Lower lobe of right lung (tissue), 2 donors: ENCODE measurements at places on chromosomes 6 and 20. TPM values are rescaled to one million over a fixed set of nuclear protein-coding genes. Genes with fewer than 3 reads are reported as not detected.
A peak's percentile ranks its signal among the peaks of the same experiment; 100 is the strongest.

The FYN gene
- 99.2 TPM for total RNA-seq

The ID4 gene
- 27.8 TPM for total RNA-seq

The SAMD10 gene
- 3.6 TPM for total RNA-seq

The NR2E1 gene
- total RNA-seq, result not detected

The RBM24 gene
- 1.2 TPM for total RNA-seq

The EPHA7 gene
- total RNA-seq, result 0.86 TPM

The POU3F2 gene
- not detected for total RNA-seq

The SLC17A1 gene
- total RNA-seq, result not detected

The SYCP2L gene
- 1.0 TPM for total RNA-seq

The HLA-DPA1 gene
- 600 TPM for total RNA-seq

The DNAJC5 gene
- total RNA-seq, result 54.5 TPM

DNA sequence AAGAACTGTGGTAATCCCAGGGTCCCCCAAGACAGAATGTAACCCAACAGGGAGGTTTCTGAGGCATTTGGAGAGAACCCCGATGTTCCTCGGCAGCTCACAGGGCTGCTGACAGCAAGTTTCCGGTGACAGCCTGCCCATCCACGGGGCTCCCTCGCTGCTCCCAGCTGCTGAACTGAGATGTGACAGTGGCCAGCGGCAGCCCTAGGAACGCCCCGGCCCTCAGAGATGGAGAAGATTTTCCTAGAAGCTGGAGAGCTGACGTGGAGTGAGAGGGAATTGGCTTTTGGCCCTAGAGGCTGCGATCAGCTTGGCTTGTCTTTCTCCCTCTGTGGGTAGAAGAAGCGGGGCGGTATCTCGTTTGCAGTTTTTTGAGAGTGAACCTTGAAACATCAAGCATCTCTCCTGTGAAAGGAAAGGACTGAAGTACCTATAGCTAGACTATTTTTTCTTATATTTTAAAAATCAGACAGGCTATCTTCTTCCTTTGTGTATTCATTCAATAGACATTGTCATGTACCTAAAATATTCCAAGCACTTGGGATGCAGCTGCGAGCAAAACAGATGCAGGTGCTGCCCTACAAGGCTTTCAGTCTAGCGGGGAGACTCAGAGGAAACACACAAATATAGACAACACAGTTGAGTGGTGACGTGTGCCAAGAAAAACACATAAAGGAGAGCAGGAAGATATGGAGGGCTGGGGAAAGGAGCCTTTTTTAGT lies 28.4 kb upstream of the NFATC2 start:
- peaks cover 18% of the 10 kb centered on the region for H3K27me3 ChIP-seq
- no peaks in the 10 kb centered on the region for H3K36me3 ChIP-seq
- no peak overlapping the region for H3K4me3 ChIP-seq
- H3K27ac ChIP-seq, result no peak overlapping the region
- no peaks in the 10 kb centered on the region for H3K4me1 ChIP-seq
- DNase-seq, result no peak

GRCh38 chr6:167758309-167759023 lies 68.2 kb upstream of the AFDN start:
- peaks cover 20% of the 10 kb centered on the region for H3K4me1 ChIP-seq
- DNase-seq, result no peak
- H3K36me3 ChIP-seq, result no peaks in the 10 kb centered on the region
- no peak overlapping the region for H3K4me3 ChIP-seq
- H3K27me3 ChIP-seq, result no peaks in the 10 kb centered on the region

GRCh38 chr6:26175033-26175427 lies 87.8 kb downstream of the HFE start:
- H3K27ac ChIP-seq, result no peak overlapping the region
- H3K27me3 ChIP-seq, result no peaks in the 10 kb centered on the region
- H3K4me1 ChIP-seq, result peaks cover 20% of the 10 kb centered on the region

GRCh38 chr6:132052096-132052495 lies 100.9 kb upstream of the CCN2 start:
- H3K27ac ChIP-seq, result no peak overlapping the region
- no peaks in the 10 kb centered on the region for H3K36me3 ChIP-seq
- DNase-seq, result no peak
- H3K27me3 ChIP-seq, result no peaks in the 10 kb centered on the region

GRCh38 chr6:7129784-7130569 lies 22.2 kb downstream of the RREB1 start:
- no peaks in the 10 kb centered on the region for H3K27me3 ChIP-seq
- peak overlapping the region; percentile 72 for H3K27ac ChIP-seq
- peak; percentile 67 for DNase-seq
- H3K4me3 ChIP-seq, result no peak overlapping the region

- no peak overlapping the region for H3K4me3 ChIP-seq
- H3K4me1 ChIP-seq, result no peaks in the 10 kb centered on the region
- no peak for DNase-seq
Measured at GRCh38 chr6:85385636-85386315, 64.1 kb upstream of the NT5E start.

DNA sequence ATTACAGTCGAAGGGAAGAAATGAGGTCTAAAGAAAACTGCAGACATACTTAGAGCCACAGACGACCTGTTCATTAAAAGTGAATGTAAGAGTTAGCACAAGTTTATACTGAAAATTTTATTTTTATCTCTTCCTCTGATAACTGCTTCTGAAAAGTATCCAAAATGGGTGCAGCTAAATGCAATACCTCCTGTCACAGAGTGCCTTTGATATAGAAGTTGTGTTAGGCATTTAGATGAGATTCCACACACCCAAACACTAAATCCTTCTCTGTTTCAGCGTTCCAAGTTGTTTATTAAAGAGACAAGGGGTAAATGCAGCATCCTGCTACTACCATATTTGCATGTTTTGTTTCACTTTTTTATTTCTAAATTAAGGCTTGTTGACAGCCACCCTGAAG lies 214.7 kb upstream of the TSHZ2 start:
- no peak overlapping the region for H3K27ac ChIP-seq
- DNase-seq, result no peak

- H3K27ac ChIP-seq, result no peak overlapping the region
- no peaks in the 10 kb centered on the region for H3K27me3 ChIP-seq
- H3K4me1 ChIP-seq, result no peaks in the 10 kb centered on the region
- H3K36me3 ChIP-seq, result peaks cover 7% of the 10 kb centered on the region
- H3K4me3 ChIP-seq, result no peak overlapping the region
Measured at GRCh38 chr6:99458319-99458718, 33.2 kb upstream of the PNISR start.

DNA sequence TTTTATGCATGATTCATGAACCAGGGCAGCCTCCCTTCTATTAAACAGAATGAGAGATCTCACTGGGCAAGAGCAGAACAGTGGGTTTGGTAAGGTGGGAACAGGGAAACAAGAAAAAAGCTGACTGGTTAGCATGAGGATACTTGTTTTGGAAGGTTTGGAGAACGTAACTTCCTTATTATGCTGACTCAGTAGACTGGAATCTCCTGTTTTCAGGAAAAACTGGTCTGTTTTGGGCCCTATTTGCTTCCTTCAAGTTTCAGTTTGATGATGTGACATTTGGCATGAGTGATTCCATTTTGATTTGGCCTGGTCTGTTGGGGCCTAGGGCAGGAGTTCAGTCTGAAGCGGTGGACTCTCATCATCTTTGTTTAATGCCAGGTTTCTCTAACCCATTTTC lies 172.0 kb downstream of the MYLK4 start:
- H3K4me3 ChIP-seq, result no peak overlapping the region
- no peaks in the 10 kb centered on the region for H3K4me1 ChIP-seq
- no peaks in the 10 kb centered on the region for H3K27me3 ChIP-seq

DNA sequence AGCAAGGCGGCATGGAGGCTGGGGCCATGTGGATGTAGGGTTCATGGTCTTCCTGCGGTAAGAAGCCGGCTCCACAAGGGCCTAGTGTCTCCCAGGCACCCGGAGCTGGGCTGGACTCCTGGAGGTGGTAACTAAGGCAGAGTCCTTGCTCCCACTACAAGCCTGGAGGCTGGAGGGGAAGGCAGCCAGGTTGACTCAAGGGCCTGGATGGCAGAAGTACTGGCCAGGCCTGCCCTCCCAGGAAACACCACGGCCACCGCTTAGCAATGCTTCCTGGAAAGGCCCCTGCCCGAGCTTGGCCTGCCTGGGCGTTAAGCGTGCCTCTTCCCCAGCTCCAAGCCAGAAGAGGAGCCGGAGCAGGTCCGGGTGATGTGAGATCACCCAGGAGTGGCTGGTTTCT lies 182.0 kb downstream of the ZDHHC14 start:
- no peak for DNase-seq
- H3K4me3 ChIP-seq, result no peak overlapping the region
- H3K27ac ChIP-seq, result no peak overlapping the region
- no peaks in the 10 kb centered on the region for H3K27me3 ChIP-seq

- no peak overlapping the region for H3K27ac ChIP-seq
- no peaks in the 10 kb centered on the region for H3K36me3 ChIP-seq
- H3K4me1 ChIP-seq, result peaks cover 4% of the 10 kb centered on the region
- DNase-seq, result no peak
Measured at GRCh38 chr6:112044196-112044595, 9.7 kb upstream of the CCN6 start.

GRCh38 chr6:44039839-44040350 lies 87.4 kb downstream of the MRPL14 start:
- H3K27me3 ChIP-seq, result no peaks in the 10 kb centered on the region
- no peak overlapping the region for H3K4me3 ChIP-seq
- H3K4me1 ChIP-seq, result peaks cover 6% of the 10 kb centered on the region
- no peak overlapping the region for H3K27ac ChIP-seq
- H3K36me3 ChIP-seq, result no peaks in the 10 kb centered on the region
- DNase-seq, result peak; percentile 17

DNA sequence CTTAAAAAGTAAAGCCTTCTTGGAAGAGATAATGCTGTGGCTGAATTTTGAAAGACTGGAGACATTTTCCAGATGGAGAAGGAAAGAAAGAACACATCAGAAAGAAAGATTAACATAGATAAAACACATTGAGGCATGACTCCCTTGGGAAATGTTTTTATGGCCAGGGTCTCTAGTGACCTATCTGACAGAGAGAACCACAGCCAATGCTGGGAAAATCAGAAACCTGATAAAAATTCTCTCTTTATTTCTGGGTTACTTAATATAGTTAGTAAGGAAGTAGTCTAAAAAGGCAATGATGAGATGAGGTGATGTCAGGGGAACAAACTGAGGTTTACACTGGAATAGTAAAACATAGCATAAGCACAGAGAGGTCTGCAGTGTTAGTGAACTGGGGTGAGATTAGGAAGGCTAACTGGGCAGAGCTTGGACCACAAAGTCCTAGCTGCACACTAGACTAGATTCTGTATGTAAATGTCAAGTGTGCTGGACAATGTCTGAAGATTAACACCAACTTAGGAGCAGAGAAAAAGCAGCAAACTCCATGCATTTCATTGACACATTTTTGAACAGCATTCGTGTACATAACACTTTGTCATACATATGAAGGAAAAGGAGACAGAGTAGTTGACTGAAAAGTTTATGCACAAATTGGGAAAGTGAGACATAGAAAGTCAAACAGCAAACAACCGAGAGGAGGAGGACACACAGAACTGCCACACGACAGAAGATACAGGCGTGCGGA lies 31.0 kb downstream of the ELOVL2 start:
- no peaks in the 10 kb centered on the region for H3K4me1 ChIP-seq
- peaks cover 3% of the 10 kb centered on the region for H3K27me3 ChIP-seq
- no peak overlapping the region for H3K27ac ChIP-seq
- H3K4me3 ChIP-seq, result no peak overlapping the region
- no peak for DNase-seq

- H3K27me3 ChIP-seq, result no peaks in the 10 kb centered on the region
- no peak overlapping the region for H3K4me3 ChIP-seq
- H3K36me3 ChIP-seq, result no peaks in the 10 kb centered on the region
- H3K4me1 ChIP-seq, result peaks cover 6% of the 10 kb centered on the region
- no peak overlapping the region for H3K27ac ChIP-seq
Measured at GRCh38 chr20:19376451-19377229, 164.2 kb downstream of the SLC24A3 start.

DNA sequence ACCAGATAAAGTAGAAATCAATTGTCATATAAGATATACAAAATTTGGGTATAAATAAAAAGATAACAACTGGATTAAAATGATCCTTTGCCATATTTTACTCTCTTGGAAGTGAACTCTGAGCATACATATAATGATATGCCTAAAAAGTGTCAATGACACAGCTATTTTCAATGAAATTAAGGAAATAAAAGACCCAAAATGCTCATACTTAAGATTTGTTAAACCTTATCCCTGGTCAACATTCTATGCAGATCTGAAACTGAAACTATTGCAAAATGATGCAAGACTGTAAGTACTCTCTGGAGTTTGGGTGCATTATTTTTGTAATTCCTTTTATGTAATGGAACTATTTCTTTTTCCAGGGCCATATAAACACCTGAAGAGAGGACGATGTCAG lies 119.0 kb upstream of the SGK1 start:
- no peak for DNase-seq
- peak overlapping the region; percentile 44 for H3K27ac ChIP-seq
- peak overlapping the region; percentile 9 for H3K4me3 ChIP-seq
- H3K36me3 ChIP-seq, result no peaks in the 10 kb centered on the region
- peaks cover 16% of the 10 kb centered on the region for H3K4me1 ChIP-seq
- no peaks in the 10 kb centered on the region for H3K27me3 ChIP-seq

GRCh38 chr20:55103188-55103587 lies 627.8 kb downstream of the DOK5 start:
- no peak for DNase-seq
- H3K27ac ChIP-seq, result no peak overlapping the region
- no peaks in the 10 kb centered on the region for H3K27me3 ChIP-seq

DNA sequence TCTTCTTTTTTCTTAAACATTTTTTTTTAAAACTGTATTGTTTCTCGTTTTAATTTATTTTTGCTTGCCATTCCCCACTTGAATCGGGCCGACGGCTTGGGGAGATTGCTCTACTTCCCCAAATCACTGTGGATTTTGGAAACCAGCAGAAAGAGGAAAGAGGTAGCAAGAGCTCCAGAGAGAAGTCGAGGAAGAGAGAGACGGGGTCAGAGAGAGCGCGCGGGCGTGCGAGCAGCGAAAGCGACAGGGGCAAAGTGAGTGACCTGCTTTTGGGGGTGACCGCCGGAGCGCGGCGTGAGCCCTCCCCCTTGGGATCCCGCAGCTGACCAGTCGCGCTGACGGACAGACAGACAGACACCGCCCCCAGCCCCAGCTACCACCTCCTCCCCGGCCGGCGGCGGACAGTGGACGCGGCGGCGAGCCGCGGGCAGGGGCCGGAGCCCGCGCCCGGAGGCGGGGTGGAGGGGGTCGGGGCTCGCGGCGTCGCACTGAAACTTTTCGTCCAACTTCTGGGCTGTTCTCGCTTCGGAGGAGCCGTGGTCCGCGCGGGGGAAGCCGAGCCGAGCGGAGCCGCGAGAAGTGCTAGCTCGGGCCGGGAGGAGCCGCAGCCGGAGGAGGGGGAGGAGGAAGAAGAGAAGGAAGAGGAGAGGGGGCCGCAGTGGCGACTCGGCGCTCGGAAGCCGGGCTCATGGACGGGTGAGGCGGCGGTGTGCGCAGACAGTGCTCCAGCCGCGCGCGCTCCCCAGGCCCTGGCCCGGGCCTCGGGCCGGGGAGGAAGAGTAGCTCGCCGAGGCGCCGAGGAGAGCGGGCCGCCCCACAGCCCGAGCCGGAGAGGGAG lies 580 bp downstream of the VEGFA start:
- DNase-seq, result peak; percentile 85
- H3K4me1 ChIP-seq, result peaks cover 47% of the 10 kb centered on the region
- peak overlapping the region; percentile 92 for H3K27ac ChIP-seq

- peaks cover 15% of the 10 kb centered on the region for H3K4me1 ChIP-seq
- no peak overlapping the region for H3K27ac ChIP-seq
- H3K4me3 ChIP-seq, result no peak overlapping the region
Measured at GRCh38 chr20:57680131-57680716, 29.6 kb downstream of the PMEPA1 start.
